ENCODE measurements at places on chromosomes 3 and 15. TPM values are rescaled to one million over a fixed set of nuclear protein-coding genes. Genes with fewer than 3 reads are reported as not detected.

DNA sequence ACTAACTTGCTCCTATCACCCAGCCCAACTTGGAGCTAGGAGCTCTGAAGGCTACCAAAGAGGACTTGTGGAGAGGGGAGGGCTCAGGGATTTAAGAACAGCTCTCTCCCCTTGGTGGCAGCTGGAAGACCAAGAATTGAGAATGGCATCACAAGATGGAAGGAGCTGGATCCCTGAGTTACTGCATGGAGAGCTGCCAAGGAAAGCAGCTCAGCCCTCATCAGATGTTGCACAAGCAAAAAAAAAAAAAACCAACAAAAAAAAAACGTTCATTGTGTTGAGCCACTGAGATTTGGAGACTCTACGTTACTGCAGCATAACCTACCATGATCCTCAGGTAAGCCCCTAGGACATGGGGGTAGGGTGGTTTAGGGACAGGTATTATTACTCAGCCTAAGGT is 41.0 kb downstream of the ITGB5 start:
- DNase-seq: no peak

DNA sequence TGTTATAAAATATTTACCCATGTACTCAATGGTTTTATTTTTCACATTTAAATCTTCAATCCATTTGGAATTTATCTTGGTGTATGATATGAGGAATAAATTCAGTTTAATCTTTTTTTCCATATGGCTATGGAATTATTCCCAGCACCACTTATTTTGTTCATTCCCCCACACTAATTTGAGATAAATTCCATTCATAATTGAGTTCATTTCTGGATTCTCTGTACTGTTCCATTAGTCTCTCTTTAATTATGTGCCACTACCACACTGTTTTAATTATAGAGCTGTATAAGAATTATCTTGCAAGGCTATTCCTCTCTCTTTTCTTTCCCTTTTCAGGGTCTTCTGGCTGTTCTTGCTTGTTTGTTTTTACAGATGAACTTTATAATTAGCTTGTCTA is 34.6 kb downstream of the PDE8A start:
- DNase-seq: no peak

GRCh38 chr3:19347671-19348070 is 199.4 kb downstream of the KCNH8 start:
- no peak for DNase-seq

DNA sequence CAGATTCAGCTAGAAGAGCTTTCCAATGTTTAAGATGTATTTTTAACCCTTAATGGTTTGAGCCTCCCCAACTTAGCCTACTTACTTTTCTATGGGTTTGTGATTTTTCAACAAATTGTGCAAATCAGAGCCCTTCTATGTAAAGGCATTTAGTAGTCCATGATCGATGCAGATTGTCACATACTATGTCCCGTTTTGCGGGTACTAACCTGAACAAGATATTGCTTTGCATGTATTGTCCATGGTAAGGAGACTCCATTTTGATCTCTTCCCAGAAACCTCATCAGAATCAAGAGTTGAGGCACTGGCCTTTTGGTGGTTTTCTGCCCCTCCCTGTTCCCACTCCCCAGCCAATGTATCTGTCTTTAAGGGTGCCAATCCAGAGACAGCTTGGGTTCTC is 60.8 kb downstream of the ETV5 start:
- no peak for DNase-seq

DNA sequence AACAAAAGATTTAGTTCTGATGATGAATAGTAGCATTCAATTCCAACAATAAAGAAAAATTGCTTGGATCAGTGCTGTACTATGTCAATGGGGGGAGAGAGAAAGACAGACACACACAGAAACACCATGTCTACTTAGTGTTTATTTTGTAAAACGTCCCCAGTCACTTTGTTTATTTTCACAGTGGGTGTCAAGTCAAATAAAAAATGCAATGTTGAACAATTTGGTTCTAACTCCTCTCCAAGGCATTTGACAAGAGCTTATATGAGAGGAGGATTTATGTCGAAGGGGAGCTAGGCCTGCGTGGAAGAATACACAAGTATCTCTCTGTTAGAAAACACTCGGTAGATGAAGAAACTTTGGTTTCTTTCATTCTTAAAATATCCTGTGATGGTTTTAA is 201.7 kb upstream of the SLC2A2 start:
- DNase-seq: no peak

DNA sequence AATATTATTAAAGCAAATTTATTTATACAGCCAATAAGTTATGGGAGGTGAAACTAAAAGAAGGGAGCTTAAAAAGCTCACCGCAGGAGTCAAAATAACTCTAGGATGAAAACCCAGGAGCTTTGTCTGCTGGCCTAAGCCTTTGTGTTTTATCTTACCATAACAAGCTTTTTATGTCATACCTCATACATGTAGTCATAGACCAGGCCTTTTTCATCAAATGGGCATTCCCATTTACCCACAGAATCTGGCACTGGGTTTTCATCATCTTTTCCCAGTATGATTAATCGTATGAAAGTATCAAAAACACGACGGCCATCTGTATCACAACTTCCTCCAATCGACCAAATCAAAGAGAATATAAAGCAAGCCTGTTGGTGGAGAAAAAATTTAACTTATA is 122.8 kb downstream of the DNAH12 start:
- no peak for DNase-seq

- DNase-seq: no peak
Observed at GRCh38 chr3:159760046-159760445, 228.6 kb upstream of the IL12A start.

DNA sequence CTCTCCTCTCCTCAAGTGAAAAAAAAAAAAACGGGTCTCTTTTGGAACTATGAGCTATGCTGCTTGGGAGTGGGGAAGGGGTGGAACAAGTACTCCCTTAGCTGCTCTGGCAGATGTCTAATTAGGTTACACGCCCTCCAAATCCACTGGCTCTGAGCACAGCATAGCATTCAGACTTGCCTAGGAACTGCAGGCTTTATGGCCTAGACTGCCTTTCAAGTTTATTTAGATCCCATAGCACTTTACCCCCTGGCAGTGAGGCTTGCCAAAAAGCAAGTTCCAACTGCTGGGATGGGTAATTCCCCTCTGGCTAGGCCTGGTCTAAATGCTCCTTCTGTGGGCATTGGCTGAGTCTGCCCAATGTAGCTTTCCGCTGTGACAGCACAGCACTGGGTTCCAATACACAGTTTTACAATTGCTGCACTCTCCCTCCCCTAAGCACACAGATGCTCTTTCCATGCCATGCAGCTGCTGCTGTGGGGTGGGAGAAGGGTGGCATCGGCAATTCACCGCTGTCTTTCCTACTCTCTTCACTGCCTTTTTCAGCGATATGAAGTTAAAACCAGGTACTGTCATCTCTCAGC is 152.8 kb downstream of the KCNAB1 start:
- DNase-seq: no peak

DNA sequence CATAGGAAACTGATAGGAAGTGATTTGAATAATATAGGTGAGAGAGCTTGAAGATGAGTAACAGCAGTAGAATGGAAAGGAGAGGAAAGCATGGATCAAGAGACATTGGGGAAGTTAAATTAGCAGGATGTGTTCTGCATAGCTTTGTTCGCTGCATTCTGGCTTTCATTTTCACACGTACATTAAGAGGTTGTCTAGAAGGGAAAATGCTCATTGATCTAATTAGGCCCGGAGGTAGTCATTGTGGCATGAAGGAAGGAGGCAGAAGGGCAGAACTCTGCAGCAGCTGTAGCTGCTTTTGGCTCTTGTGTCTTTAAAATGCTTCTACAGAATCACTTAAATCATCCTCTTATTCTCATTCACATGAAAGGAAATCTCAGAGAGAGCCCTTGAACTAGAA is 40.3 kb downstream of the KCNAB1 start:
- DNase-seq: no peak

DNA sequence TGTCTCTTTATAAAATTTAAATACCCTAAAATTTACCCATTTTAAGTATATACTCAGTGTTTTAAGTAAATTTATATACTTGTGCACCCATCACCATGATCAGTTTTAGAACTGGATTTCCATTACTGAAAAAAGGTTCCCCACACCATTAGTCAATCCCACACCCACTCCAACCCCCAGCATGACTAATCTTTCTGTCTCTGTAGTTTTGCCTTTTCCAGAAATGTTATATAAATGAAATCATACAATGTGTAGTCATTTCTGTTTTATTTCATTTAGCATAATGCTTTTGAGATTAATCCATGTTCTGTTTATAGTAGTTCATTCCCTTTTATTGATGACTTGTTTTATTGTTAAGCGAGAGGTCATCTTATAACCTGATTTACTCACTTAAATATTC is 66.1 kb upstream of the LIMD1 start:
- DNase-seq: no peak

DNA sequence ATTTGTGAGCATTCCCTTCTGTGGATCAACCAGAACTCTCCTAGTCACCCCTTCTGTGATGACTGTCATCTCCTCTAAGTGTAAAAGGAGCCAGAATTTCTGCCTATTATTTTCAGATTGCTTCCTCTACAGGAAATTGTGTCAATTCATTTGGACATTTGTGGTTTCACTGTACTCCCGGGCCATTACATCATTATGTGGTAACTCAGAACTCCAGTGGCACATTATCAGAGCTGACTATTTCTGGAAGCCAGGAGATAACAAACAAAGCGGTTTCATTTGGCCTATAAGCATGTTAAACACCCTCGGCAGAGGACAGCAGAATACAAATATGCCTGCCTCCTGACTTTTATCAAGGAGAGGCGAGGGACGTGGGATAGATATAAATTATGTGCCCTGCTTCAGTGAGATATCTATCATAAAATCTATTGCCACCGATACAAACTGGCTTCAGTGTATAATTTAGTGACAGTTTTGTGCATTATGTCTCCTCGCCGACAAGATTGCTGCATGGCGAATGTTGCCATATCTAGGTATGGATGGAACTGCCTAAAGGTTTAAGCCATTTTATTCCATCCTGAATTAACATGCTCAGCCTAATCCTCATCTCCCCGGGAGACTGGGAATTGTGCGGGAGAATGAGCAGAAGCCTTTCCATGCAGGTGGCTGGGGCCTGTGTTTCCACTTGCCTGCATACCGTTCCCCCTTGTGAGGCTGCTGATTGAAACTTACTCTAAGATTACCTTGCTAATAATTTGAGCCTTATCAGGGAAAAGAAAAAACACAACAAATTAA is 193.4 kb upstream of the SEMA6D start:
- no peak for DNase-seq

DNA sequence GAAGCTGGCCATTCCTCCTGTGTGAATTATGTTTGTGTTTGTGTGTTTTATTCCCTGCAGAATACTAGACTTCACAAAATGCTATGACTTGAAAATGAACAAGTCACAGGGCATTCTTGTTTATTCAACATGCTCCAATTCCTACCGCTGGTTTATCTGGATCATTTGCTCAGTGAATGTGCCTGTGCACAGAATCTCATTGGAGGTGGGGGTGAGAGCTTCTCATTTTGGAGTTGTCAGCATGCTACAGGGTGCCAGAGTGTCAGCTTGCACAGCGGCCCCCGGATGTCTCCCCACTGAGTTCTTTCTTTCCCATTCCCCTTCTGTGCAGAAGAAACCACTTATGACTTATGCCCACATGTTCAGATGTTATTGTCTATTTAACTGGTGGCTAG is 428.7 kb downstream of the ROBO2 start:
- DNase-seq: no peak

GRCh38 chr15:34651997-34652725 is 68.7 kb upstream of the GOLGA8B start:
- DNase-seq: no peak

- no peak for DNase-seq
Observed at GRCh38 chr3:34675383-34676120, 877.1 kb downstream of the PDCD6IP start.

- no peak for DNase-seq
Observed at GRCh38 chr3:67943546-67943945, 289.1 kb upstream of the SUCLG2 start.

DNA sequence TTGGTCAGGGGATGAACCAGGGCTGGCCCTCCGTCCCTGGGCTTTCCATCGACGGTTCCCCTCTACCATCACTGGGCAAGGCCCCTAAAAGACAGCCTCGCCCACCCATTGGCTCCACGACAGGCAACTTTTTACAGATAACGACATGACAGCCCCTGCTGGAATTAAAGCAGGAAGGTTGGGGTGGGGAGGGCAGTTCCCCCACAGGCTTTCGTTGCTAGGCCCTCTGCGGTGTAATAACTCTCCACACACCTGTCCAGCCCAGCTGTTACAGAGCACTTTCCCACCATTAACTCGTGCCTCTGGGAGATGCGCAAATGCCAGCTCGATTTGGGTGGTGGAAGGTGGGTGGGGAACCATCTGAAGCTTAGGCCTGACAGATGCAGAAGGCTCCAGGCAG is 264.2 kb upstream of the TLE3 start:
- DNase-seq: no peak

- DNase-seq: no peak
Observed at GRCh38 chr15:38084289-38084688, 149.8 kb downstream of the TMCO5A start.

GRCh38 chr3:98545940-98546339 is 14.2 kb downstream of the GPR15 start:
- DNase-seq: no peak

DNA sequence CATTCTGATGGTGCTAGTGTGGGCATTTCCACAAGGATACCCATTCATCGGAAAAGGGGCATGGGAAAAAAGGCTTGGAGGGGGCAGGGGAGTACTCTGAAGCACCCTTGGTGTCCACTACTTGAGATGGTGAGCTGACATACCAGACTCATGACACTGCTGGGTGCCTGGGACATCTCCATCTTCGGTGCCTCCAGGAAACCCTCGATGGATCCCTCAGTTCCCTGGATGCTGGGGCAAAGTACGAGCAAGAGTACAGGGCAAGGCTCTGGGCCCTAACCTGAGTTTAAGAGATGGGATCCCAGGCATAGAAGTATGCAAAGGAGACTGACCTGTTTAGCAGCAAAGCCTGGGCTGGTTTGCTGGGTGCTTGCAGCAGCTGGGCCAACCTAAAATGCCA is 5.2 kb upstream of the IP6K1 start:
- DNase-seq: no peak

DNA sequence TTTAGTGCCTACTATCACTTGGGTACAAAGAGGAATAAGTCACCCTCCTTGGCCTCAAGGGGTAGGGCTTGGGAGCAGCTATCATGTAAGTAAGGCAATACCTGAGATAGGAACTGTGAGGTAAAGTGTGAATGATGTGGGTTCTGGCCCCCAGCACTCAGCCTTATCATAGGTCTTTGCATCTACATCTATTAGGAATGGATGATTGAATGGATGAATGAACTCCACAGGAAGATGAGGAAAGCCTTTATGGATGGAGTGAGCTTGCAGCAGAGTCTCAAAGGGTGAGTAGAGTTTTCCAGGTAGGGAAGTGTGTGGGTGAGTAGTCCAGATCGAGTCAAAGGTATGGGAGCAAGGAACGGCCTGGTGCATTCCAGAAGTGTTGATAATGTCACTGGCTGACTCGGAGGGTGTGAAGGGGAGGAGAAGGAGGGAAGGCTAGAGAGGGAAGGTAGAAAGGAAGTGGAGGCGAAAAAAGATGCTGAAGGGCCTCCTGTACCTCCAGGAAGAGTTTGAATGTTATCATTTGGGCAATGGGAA is 13.1 kb upstream of the ABHD2 start:
- no peak for DNase-seq

Gene AADAC
- 0.77 TPM for polyA plus RNA-seq

Gene ADAMTSL3
- 4.6 TPM for polyA plus RNA-seq

Gene HTR3D
- not detected for polyA plus RNA-seq

Gene OR4F15
- polyA plus RNA-seq: not detected

Gene STAB1
- 54.2 TPM for polyA plus RNA-seq

Gene AGBL1
- polyA plus RNA-seq: not detected

Gene CD80
- 0.38 TPM for polyA plus RNA-seq
